Stimulated activated CD4-positive, alpha-beta T cell treated with anti-CD3 and anti-CD28 coated beads, Interleukin-1b, Interleukin-23, amount 100 ng/mL, for 24 hours (primary cell): ENCODE measurements at places on chromosomes 2 and 18.

- no peak for DNase-seq
Observed at GRCh38 chr18:61570070-61570469, 236.8 kb downstream of the CDH20 start.

- no peak for DNase-seq
Observed at GRCh38 chr2:234628953-234629352, 132.1 kb upstream of the ARL4C start.

DNA sequence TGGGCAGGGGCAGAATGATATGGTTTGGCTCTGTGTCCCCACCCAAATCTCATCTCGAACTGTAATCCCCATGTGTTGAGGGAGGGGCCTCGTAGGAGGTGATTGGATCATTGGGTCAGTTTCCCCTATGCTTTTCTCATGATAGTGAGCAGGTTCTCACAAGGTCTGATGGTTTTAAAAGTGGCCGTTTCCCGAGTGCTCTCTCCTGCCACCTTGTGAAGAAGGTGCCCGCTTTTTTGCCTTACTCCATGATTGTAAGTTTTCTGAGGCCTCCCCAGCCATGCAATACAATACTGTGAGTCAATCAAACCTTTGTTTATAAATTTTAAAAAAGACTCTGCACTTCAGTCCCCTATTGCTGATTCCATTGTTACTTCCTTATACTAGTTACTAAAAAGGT lies 82.9 kb upstream of the CDKL4 start:
- no peak for DNase-seq

DNA sequence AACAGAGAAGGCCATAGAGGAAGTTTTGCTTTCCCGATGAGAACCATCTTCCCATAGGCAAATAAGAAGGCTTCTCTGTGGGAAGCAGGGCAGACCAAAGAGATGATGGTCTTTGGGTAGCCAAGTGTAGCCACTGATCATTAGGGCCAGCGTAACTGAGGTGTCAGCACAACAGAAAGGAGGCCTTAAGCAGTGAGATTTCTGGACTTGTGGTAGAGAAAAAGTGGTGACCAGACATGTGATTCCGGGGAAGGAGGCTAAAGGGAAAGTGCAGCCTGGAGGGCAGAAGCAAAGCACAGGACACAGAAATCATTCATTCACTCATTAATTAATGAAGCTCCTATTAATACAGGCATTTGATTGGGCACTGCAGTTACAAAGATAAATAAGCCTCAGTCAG lies 15.4 kb downstream of the EVA1A start:
- no peak for DNase-seq

DNA sequence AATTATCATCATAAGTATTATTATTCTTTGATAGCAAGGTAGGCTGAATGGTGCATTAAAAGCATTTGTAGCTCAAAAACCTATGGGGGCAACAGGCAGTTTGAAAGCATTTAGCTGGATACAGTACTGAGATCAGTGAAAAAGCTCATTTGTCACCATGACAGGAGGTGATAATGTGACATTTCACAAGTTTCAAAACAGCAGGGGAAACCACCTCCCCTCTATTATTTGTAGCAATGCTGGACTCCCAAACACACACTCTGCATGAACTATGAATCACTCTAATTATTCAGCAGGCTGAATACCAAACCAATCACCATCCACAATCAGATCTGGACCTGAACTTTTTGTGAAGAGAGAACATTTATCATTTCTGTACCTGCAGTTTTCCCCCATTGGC lies 63.4 kb downstream of the MYO5B start:
- no peak for DNase-seq

DNA sequence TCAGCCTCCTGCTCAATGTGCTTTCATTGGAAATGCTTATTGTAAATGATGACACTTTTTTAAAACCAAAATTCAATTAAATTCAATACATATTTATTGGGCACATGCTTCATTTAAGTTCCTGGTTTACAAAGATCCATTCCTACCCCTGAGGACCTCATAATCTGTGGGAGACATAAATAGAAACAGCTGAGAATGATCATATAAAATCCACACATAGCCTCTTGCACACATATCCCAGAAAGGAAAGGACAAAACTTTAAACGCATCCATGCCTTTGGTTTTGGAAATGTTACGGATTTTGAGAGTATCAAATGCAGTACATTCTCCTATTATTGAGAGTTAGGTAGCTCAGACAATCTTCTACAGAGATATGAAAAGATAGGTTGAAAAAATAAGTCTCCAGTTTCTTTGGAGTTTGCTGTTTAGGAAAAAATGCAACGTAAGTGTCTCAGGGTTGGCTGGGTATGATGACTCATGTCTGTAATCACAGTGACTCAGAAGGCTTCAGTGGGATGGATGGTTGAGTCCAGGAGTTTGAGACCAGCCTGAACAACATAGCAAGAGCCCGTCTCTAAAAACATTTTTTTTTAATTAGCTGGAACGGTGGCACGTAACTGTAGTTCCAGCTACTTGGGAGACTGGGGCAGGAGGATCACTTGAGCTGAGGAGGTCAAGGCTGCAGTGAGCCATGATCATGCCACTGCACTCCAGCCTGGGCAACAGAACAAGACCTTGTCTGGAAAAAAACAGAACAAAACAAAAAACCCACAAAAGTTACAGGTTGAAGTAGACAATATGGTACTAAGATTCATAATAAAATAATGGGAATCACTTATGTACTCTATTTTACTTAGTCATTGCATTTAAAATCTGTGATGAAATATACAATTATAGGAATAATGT lies 3.9 kb upstream of the PRELID3A start:
- DNase-seq, result no peak

- no peak for DNase-seq
Observed at GRCh38 chr18:28127763-28128658, 48.9 kb downstream of the CDH2 start.
